ENCODE measurements at places on chromosomes 1 and 21.

GRCh38 chr1:242025681-242026080 lies 26.8 kb upstream of the MAP1LC3C start:
- DNase-seq = no peak

- no peak for DNase-seq
Observed at GRCh38 chr21:43779660-43780059, 3.6 kb upstream of the CSTB start.

GRCh38 chr1:229224308-229224707 lies 46.6 kb upstream of the RAB4A start:
- no peak for DNase-seq

GRCh38 chr1:18547460-18547859 lies 66.7 kb downstream of the KLHDC7A start:
- no peak for DNase-seq

GRCh38 chr1:93585059-93585966 lies 96.3 kb downstream of the BCAR3 start:
- no peak for DNase-seq

GRCh38 chr1:32876341-32877210 lies 5.9 kb upstream of the FNDC5 start:
- DNase-seq = no peak

All from NCI-H2081 treated with DMSO at 0.1 percent for 48 hours (cell line).